Right atrium auricular region (tissue), 2 donors: ENCODE measurements at places on chromosomes 1 and 21.

DNA sequence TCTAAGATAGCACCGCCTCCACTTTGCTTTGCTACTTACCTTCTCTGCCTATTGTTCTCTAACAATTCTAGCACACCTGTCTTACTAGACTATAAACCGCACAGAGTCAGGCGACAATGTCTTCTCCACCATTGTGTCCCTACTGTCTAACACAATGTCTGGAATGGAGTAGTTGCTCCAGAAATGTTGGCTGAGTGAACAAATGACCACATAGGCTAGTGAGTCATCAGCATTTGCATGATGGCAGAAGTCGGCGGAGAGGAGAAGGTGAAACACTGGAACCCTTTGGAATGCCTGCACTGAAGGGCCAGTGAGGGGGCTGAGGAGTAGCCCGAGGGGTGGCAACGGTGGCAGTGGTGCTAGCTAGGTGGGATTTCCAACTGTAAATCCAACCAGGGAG, 14.0 kb upstream of the PABPC4 start:
- no peak for DNase-seq

- DNase-seq = no peak
Observed at GRCh38 chr1:94250341-94250740, 13.0 kb upstream of the ARHGAP29 start.

GRCh38 chr1:230293390-230293700, 132.8 kb downstream of the PGBD5 start:
- DNase-seq = no peak

- no peak for DNase-seq
Observed at GRCh38 chr1:235012436-235013210, 116.0 kb downstream of the TOMM20 start.

DNA sequence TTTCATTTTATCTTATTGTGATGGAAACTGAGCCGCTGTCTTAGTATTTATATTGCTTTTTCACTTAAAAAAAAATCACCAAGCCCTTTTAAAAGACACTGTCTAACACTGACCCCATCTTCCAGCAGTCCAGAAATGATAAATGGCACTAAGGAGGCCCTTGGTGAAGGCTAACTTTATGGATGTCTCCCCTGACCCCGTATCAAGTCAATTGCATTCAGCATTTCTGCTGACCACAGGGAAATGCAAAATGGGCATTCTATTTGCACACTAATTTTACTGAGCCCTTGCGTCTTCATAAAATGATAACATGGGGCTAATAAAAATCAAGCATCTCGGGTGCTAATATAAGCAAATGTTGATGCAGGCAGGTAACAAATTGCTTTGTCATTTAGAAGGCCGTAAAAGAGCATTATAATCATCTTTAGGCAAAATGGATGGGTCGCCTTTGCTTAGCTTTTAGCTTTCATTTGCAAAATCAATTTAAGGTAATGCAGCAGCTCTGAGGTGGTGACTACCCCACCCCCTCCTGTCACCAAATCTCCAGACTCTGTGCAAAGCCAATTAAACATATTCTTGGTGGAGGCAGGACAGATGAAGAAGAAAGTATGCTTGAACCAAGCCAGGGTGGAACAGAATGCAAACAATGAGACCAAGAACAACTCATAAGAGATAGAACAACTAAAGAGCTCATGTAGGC, 110.8 kb downstream of the BEND5 start:
- no peak for DNase-seq

DNA sequence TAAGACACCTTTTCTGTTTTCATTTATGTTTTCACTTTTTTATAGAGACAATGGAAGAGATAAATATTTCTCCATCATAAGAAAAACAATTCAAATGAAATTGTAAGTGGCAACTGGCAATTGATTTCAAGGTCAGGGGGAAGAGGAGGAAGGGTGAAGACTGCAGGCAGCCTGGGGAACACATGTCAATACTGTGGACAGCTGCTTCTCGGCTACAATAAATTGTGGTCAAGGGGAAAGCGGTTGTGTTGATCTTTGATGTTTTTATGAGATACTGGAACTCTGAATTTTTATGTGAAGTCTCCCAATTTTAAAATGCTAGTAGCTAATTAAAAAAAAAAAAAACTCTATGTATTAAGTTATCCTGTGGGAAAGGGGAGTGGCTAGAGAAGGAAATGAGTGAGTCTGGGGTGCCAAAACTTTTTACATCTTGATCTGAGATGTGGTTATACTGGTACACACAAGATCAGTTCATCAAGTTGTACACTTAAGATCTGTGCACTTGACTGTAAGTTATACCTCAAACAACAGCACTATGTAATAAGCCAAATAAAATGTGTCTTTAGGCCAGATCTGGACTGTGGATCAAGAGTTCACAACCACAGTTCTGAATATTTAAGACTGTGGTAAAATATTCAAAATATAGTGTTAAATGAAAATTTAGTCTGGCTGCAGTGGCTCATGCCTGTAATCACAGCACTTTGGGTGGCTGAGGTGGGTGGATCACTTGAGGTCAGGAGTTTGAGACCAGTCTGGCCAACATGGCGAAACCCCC, 18.0 kb downstream of the SSX2IP start:
- DNase-seq = no peak

GRCh38 chr1:168614235-168614634, 37.8 kb downstream of the XCL1 start:
- no peak for DNase-seq

GRCh38 chr1:113353580-113353979, 36.7 kb upstream of the MAGI3 start:
- no peak for DNase-seq

DNA sequence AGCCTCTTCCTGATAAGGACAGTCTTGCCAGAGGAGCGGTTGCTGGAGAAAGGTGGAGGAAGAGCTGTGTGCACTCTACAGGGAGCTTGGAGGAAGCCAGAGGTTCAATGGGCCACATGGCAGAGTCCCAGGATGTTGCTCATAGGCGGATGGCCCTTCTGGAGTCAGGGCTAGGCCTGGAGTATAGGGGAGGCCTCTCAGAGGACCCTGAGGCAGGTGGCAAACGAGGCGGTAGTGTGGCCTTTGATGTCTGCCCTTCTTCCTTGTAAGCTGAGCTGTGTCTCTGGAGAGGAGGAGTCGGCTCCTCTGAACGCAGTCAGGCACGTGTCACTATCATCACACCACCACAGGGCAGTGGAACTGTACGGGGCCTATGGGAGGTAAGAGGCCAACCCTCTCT, 8.6 kb downstream of the PKP1 start:
- no peak for DNase-seq

- no peak for DNase-seq
Observed at GRCh38 chr1:38789498-38790169, 69.9 kb downstream of the RRAGC start.

GRCh38 chr1:102498929-102499328, 502.2 kb upstream of the OLFM3 start:
- no peak for DNase-seq

DNA sequence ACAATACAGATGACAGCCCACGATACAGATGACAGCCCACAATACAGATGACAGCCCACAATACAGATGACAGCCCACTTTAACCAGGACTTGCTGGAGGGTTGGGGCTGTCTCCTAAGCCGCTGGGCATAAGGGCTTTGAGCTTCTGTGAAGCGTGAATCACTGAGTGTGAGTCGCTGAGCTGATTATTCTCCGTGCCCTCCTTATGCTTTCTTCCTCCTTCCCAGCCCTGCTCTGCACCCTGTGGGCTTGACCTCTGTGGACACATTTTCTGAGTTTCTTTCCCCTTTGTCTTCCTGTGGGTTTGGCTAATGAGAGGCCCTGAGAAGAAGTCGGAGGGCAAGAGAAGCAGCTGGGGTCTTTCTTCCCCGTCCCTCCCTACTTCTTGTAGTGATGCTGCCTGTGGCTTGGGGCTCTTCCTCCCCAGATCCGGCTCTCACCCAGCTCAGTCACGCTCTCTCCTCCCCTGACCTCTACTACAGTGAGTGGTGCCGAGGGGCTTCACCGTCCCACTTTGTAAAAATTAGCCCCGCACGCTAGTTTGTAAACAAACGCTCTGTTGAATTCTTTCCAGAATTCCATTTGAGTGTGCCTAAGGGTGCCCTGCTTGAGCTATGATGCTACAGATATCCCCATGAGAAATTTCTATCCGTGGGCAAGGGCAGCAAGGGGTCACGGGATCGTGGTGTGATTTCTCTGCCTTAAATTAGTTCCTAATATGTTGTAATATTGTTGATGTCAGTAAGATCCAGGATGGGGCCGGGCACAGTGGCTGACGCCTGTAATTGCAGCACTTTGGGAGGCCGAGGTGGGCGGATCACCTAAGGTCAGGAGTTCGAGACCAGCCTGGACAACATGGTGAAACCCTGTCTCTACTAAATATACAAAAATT, 46.4 kb upstream of the SOD1 start:
- DNase-seq = no peak

- no peak for DNase-seq
Observed at GRCh38 chr21:40850071-40850470, 3.1 kb upstream of the DSCAM start.

DNA sequence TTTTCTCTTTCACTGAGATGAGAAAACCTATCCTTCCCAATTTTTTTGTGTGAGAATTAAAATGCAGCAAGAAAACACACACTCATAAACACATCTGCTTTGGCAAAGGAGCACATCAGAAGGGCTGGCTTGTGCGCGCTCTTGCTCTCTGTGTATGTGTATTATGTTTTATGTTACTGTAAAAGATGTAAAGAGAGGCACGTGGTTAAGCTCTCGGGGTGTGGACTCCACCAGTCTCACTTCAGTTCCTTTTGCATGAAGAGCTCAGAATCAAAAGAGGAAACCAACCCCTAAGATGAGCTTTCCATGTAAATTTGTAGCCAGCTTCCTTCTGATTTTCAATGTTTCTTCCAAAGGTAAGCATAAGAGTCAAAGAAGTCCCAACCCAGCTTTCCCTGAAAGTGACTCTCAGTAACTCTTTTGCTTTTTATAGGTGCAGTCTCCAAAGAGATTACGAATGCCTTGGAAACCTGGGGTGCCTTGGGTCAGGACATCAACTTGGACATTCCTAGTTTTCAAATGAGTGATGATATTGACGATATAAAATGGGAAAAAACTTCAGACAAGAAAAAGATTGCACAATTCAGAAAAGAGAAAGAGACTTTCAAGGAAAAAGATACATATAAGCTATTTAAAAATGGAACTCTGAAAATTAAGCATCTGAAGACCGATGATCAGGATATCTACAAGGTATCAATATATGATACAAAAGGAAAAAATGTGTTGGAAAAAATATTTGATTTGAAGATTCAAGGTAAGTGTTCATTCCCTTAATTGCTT, at the start of gene CD2:
CD2 (plus strand) TSS at position 233 of the 780 bp plus-strand sequence; CDS start at position 296, 63 bp downstream.
- DNase-seq = no peak

DNA sequence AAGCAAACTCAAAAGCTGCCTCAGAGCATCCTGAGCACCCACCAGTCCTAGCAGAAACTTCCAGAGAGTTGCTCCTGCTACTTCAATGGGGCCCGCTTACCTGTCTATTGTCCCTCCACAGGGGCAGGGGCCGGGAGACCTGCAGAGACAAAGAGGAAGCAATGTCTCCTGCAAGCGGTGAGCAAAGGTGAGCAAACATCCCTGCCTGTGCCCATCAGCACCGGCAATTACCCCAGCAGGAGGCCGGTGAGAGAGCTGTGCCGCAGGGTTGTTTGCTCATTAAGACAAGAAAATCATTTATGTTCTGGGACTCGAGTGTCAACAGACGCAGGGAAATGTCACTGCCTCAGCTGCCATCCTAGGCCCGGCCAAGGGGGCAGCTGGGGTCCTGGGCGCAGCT, 53.8 kb upstream of the TARDBP start:
- DNase-seq = no peak

- DNase-seq = no peak
Observed at GRCh38 chr1:203175827-203176241, 208 bp upstream of the MYBPH start.

GRCh38 chr1:30740251-30741238, 17.0 kb downstream of the LAPTM5 start:
- no peak for DNase-seq

DNA sequence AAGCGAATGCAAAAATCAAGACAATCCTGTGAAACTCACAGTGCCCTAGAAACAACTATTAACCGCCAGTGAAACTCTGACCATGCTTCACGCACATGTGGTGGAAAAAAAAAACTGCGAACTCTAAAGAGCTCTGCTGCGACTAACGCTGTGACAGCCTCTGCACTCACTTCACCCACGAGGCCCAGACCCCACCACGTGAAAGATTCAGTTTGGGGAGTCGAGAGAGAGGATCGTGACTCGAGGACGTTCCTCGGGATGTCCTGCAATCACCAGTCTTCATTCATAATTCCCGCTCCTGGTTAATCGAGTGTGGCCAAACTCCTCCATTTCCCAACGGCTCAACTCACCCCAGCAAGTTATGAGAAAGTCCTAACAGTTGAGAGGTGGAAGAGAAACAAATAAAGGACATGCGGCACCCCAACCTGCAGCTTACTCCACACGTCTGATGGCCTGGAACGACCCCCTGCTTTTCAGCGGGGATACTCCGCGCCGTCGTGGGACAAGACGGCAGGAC, 1.1 kb downstream of the SERBP1 start:
- no peak for DNase-seq

DNA sequence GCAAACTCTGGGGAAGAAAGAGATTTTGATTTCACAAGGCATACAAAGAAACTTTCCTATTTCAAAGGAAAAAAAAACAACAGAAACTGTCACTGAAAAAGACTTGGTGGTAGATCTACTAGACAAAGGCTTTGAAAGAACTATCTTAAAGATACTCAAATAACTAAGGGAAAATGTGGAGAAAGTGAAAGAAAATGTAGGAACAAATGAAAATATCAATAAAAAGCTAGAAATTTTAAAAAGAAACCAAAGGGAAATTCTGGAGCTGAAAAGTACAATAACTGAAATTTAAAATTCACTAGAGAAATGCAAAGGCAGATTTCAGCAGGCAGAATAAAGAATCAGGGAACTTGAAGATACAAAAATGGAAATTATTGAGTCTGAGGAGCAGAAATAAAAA, 6.2 kb downstream of the COL6A2 start:
- DNase-seq = no peak
